ENCODE measurements at places on chromosomes 16 and 17.

DNA sequence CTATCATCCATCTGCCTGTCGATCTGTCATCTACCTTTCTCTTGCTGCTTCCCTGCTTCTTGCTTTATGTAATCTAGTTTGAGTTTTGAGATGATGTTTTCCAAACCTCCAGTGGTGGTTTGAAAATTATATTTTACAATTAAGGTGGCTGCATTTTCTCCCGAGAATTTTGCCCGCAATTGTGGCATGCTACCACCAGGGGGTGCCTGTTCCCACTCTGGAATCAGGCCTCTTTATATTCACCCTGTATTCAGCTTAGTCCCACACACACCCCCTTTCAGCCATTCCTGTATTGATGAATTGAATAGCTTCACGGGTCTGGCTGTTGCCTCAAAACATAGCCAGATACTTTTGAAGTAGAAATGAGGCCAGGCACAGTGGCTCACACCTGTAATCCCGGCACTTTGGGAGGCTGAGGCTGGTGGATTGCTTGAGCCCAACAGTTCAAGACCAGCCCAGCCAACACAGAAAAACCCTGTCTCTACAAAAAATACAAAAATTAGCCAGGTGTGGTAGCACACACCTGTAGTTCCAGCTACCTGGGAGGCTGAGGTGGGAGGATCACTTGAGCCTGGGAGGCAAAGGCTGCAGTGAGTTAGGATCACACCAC is 3.2 kb downstream of the PRSS22 start:
- no peak for DNase-seq

DNA sequence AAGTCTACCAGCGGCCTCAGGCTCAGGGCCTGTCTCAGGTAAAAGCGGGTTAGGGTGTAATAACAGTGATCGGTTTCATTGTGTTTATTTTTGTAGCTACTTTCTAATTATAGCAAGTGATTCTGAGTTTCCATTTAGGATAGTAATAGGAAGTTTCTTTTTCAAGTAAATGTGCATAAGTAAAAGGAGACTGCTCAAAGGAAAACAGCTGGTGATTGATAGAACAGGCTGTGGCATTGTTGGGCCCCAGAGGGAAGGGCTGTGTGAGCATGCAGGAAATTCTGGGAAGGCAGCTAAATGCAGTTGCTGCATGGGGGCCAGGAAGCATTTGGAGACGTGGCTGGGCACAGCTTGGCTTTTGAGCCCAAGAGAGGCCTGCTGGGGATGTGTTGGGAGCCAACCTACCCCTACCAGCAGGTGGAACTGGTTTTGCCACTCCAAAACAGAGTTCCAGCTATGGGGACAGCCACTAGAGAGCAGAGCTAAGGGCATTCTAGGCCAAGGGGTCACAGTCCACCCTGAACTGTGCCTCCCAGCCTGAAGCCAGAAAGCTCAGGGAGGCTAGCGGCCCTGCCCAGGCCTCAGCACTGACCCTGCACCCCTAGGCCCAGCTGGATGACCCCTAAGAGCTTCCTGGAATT is 12.6 kb downstream of the SNX20 start:
- no peak for DNase-seq

- DNase-seq, result no peak
These were observed 11.1 kb downstream of the BPTF start for GRCh38 chr17:67836205-67836987.

DNA sequence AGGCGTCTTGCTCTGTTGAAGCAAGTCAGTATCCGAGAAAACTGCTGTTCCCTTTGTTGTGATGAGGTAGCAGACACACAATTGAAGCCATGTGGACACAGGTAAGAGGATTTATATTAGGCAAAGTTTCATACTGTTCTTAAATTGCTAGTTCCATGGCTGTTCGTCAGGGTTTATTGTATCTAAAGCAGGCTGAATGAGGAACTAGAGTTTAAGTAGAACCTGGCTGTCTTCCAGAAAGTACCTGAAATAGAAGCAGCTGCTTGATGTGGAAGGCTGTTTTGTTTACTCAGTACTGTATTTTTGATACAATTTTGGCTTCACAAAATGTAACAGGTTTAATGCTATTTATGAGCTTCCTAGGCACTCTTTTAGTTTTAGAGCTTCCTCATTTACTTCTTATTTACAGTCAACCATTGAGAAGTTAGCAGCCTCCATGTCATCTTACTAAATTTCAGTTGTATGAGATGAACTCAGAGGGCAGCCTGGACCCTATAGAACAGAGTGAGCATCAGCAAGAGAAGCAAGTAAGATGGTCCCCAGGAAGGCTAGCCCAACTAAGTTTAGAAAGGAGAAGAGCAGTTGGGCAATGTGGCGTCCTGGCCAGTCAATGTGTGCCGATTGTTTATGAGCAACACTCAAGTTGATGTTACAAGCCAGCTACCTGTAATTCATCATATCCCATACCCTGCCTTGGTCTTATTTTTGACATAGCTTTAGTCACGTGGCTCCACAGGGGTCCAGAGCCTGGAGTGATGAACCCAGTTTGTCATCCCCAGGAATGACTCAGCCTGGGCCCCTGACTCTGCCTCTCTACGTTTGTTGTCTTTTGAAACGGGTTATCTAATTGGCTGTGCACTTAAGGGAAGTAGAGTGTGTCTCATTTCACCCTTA is 9.7 kb upstream of the ARL2BP start:
- no peak for DNase-seq

DNA sequence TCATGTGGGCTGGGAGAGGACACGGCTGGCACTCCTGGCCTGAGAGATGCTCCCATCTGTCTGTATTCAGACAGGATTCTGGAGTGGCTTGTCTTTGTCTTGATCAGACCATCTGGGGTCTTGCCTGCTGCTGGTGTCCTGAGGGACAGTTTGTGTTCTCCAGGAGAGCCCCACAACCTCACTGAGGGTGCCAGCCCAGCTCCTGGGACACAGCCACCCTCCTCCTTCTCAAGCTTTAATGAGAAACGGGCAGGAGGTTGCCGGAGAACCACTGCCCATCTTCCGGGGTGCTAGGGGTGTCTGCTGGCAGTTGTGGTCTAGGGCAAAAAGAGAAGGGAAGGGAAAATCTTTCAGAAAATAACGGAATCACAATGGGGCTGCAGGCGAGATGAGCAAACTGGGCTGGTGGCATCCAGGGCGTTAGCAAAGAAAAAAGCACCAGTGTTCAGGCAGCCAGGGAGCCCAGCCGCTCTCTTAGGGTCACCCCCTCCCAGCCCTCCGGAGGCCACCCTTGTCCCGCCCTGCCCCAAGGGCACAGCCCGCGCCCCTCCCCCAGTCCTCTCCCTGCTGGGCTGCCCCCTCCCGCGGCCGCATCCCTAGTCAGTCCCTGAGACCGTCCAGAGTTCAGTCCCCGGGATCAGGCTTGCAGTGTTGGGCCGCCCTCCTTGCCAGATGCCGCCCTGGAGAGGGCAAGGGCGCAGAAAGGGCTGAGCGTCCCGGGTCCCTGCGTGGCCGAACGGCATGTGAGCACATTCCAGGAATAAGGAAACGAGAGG is 824.7 kb downstream of the KCNJ18 start:
- no peak for DNase-seq

DNA sequence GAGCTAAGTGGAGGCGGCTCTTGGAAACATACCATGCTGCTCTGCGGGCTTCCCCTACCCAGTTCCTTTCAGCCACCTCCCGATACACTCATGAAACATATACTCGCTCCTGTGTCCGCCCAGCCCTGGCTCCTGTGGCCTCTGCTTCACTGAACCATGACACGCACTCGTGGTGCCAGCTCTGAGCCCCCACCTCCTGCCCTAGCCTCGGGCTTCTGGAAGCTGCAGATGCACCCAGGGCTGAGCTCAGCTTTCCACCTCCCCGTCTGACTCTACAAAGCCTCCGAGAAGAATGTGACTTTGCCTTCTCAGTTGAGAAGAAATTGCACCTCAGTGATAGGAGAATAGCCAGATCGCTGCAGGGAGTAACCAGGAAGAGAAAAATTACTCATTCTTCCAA is 11.0 kb downstream of the CALB2 start:
- no peak for DNase-seq

GRCh38 chr17:32878211-32878610 is 1.3 kb upstream of the MYO1D start:
- DNase-seq, result no peak

DNA sequence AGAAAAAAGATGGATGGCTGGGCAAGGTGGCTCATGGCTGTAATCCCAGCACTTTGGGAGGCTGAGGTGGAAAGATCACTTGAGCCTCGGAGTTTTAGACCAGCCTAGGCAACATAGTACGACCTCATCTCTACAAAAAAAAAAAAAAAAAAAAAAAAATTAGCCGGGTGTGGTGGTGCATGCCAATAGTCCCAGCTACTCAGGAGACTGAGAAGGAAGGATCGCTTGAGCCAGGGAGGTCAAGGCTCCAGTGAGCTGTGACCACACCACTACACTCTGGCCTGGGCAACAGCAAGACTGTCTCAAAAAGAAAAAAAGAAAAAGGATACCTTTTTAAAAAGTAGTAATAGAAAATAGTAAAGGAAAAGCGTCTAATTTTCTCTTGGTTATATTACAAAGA is 20.7 kb downstream of the ZNF652 start:
- DNase-seq, result no peak

DNA sequence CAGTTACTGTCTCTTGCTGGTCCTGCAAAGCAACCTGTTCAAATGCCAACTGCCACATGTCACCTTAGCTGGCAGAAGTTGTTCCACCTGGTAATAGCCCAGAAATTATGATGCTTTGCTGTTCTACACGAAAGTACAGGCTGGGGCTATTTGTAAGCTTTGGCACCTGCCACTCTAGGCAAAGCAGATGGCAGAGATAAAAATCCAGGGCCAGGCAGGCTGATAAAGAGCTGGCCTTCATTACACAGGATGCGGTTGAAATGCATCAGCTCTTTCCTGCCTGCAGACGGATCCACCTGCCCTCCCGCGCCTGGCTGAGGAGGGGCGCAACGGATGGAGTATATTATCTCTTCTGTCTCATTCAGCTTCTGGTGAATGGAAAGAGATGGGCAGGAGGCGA is 29.3 kb upstream of the KDM8 start:
- peak; percentile 68 for DNase-seq

DNA sequence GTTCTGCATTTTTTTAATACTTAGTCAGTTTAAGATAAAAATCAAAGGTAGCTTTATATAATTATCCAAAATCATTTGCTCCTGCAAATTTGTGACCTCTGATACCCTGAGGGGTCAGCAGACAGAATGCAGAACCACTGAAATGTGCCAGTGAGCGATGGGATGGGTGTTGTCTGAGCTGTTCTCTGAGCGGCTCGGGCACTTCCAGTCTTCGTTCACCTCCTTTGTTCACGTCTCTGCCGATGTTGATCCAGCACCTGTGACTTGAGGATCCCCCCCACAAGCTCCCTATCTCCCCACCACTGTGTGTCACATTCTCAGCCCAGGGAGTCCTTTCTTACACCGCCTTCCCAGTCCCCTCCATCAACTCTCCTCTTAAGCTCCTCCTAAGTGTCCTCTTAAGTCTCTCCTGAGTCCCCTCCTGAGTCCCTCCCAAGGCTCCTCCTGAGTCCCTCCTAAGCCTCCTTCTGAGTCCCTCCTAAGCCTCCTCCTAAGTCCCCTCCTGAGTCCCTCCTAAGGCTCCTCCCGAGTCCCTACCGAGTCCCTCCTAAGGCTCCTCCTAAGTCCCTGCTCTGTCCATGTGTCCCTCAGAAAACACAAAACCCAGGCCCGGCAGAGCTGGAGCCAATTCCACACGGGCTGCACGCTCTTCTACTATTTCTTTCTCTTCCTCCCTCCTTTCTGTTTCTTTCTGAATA is 47.5 kb downstream of the RNF213 start:
- DNase-seq, result no peak

DNA sequence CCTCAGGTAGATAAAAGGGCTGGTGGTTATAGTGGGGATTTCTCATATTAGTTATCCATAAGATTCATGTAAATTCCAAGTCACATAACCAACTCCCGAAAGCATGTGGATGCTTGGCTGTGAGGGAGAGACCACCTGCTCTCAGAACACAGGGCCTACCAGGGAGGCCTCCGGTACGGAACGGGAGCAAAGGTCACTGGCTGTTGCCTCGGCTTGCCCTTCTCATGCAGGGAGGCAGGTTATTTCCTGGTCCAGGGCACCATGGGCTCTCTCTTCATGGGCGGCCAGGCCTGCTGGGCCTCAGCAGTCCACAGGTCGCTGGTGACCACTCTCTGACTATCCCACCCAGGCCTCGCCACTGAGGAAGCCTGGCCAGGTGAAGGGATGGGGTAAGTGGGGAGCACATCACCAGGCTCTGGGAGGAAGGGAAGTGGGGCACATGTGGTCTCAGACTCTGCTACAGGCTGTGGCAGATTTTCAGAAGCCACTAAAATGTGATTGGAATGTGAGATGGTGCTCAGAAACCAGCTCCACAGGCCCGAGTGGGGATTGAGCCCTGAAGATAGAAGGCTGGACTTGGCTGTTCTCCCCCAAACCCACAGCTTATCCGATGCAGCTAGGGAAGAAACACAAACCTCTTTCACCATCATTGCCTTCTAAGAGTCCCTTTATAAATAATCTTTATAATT is 45.4 kb downstream of the HNF1B start:
- no peak for DNase-seq

Data from CD4-positive, alpha-beta T cell treated with Interleukin-4 for 4 hours (primary cell).